Dorsolateral prefrontal cortex (tissue), 122 donors: ENCODE measurements at places on chromosomes 1 and 21. TPM values are rescaled to one million over a fixed set of nuclear protein-coding genes. Genes with fewer than 3 reads are reported as not detected.

DNA sequence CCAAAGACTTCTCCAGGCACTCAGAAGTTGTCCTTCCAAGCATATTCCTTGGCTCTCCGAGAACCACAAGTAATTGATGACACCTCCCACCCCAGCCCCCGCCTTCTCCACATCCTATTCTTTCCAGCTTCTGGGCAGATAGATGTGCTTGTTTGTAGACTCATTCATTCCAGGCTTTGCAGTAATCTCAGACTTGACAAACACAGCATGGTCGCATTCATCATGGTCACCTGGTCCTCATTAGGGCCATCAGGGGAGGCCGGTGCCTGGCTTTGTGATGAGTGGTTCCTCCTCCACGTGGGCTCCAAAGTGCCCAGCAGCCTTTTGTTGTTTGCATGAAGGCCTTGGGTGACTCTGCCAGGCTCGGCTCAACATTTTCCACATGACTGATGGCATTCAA is 28.5 kb upstream of the KCNE2 start:
- no peak for DNase-seq

GRCh38 chr1:3049905-3050304 is 19.1 kb upstream of the PRDM16 start:
- peak; percentile 27 for DNase-seq

The FAM177B gene
- total RNA-seq, result 0.71 TPM

GRCh38 chr1:194268839-194269238 is 1082.4 kb upstream of the B3GALT2 start:
- DNase-seq, result no peak

The C1QB gene
- total RNA-seq, result 31.1 TPM

GRCh38 chr1:166032572-166033371 is 134.0 kb downstream of the FAM78B start:
- DNase-seq, result no peak

DNA sequence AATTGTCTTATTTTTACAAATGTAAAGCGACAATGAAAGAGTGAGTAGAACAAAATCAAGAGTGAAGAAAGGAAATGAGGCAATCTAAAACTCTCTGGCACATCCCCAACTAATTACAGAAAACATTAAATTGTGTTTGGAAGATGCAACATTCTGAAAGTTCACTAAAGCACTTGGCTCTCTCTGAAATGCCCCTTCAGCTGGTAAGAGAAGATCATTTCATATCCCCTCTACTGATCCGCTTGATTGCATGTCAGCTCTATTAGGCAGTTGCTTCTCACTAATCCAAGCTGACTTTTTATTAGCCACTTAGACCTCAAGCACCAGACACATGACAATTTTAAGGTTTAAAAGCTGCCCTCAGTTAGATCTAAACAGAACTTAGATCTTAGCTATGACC is 262.8 kb upstream of the PRMT6 start:
- no peak for DNase-seq

DNA sequence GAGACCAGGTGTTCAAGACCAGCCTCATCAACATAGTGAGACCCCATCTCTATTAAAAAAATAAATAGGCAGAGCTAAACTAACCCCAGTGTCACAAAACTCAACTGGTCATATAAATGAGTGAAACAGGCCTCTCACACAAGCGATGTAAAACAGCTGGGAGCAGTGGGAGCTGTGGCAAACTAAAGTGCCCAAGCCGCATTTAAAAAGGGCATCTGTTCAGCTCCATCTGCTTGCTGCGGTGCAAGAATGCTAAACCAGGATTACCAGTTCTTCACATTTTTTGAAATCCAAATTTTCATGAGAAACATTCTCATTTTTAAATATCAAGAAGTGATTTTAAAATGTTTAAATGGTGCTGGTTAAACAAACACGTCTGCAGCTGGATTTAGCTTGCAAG is 50.0 kb upstream of the WNT2B start:
- DNase-seq, result no peak

GRCh38 chr1:152517237-152517811 is 3.0 kb downstream of the CRCT1 start:
- DNase-seq, result no peak

- no peak for DNase-seq
These were observed 15.3 kb upstream of the TNFSF4 start for GRCh38 chr1:173222149-173223030.

- no peak for DNase-seq
These were observed 517.4 kb downstream of the KIF26B start for GRCh38 chr1:245671966-245672767.

DNA sequence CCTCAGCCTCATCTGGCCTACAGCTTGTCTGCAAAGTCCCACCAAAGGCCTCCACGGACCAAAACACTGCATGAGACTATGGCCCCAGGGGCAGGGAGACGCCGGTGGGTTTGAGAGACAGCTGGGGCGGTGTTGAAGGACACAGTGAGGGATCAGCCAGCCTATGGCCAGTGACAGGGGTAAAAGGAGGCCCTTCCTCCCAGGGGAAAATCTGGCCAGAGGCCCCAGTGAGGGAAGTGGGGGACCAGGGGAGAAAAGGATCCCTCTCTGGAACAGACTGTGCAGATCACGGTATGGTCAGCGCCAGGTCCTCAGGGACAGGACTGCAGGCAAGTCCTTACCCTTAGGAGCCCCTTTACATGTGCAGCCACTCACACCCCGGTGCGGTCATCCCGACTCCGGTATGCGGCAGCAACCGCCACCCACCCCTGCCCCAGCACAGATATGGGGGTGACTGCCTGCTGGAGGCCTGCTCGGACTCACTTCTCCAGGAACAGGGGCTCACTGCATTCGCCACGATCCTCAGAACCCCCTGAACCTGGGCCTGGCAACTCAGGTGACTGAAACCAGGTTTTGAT is 1.3 kb downstream of the CERS2 start:
- peak; percentile 54 for DNase-seq

The FMN2 gene
- total RNA-seq, result 187 TPM

GRCh38 chr1:2559509-2560298 is 3.5 kb downstream of the TNFRSF14 start:
- no peak for DNase-seq

The MSH4 gene
- total RNA-seq, result 1.7 TPM

- DNase-seq, result no peak
These were observed 163.4 kb downstream of the CACNA1E start for GRCh38 chr1:181646710-181647109.

- peak; percentile 96 for DNase-seq
These were observed at the start of gene TADA1 for GRCh38 chr1:166875734-166876539. TADA1 (minus strand) TSS chr1:166876264; CDS start chr1:166876233, 31 bp downstream.

The ADAM30 gene
- total RNA-seq, result not detected

The HOOK1 gene
- total RNA-seq, result 30.0 TPM

DNA sequence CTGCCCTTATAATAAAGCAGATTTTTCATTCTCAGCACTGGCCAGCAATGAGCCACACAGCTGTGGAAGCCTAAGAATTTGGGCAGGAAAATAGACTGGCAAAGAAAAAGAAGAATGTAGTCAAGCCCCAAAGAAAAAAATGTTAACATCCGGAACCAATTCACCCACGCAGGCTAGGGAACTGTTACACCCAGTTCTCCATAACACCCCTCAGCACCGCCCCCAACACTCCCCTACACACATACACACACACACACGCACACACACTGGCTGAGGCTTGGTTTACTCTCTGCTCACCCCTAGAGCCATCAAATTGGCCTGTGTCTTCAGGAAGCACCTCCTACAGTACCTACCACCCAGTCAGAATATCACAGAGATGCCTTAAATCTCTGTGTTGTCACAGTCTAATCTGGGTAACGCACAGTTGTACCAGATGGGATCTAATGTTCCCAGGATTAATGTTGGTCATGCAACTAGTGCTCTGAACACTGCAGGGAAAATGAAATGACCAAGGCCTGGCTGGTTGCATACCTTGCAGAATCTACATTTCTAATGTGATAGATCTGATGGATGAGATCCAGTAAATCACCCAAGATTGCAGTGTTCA is 14.5 kb downstream of the TBX15 start:
- DNase-seq, result no peak

DNA sequence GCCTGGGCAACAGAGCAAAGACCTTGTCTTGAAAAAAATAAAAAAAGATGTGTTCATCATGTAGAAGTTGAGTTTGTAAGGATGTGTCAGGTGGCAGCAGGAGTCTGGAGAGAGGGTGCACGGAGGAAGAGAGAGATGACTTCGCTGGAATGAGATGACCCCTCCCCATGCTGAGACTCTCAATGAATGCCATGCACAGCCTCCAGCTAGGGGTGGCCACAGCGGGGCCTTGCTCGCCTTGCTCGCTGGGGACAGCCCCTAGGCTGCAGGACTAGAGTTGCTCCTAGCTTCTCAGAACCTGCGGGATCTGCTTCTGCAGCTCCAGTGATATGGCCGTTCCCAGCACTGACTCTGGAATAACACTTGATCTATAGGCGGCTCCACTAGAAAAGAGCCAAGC is 6.6 kb upstream of the C2CD2 start:
- DNase-seq, result no peak

DNA sequence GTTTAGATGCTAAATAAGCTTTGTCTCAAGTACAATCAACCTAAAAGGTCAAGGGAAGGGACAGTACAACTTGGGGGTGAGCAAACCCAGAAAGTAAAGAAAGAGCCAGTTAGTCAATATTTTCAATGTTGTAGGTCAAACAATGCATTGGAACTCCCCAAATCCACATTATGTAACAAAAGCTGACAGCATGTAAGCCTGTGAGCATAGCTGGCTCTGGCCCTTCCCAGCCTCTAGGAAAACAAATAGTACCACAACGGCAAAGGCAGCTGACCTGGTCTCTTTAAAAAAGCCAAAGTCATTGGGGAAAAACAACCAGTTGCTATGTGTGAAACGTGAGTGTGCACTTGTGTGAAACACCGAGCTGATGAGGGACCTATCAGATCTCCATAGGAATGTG is 3.4 kb downstream of the CBR1 start:
- no peak for DNase-seq

DNA sequence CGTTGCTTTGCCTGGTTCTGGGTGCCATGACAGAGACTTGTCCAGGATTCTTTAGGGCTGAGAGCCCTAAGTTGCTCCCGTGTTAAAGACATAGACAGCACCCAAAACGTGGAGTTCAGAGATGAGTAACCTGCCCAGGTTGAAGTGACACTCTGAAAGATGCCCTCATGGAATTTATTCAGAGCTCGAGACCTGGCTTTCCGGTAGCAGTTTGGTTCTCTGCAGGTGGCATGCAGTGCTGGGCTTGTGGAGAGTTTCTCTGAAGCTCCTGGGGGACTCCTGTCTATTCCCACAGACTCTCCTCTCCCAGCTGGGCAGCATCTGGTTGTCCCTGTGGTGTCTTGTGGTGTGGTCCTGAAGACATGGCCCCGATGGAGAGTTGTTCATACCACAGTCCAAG is 241.0 kb downstream of the RHOU start:
- no peak for DNase-seq

DNA sequence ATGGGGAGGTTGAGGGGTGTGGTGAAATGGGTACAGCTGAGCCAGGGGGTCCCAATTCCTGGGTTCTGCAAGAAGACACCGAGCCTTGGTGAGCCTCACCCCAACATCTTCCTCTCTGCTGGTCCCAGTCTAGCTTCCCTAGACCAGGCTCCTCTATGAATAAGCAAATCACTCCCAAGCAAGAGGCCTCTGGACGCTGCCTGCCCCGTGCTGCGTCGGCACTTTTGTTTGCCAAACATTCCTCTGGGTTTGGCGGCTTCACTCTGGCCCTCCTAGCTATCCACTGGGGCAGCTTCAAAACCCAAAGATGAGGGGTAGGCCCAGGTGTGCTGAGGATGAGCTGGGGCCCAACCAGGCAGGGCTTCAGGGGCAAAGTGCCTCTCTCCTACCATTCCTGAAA is 137.1 kb upstream of the CD34 start:
- no peak for DNase-seq

The OR2T11 gene
- 0.44 TPM for total RNA-seq

DNA sequence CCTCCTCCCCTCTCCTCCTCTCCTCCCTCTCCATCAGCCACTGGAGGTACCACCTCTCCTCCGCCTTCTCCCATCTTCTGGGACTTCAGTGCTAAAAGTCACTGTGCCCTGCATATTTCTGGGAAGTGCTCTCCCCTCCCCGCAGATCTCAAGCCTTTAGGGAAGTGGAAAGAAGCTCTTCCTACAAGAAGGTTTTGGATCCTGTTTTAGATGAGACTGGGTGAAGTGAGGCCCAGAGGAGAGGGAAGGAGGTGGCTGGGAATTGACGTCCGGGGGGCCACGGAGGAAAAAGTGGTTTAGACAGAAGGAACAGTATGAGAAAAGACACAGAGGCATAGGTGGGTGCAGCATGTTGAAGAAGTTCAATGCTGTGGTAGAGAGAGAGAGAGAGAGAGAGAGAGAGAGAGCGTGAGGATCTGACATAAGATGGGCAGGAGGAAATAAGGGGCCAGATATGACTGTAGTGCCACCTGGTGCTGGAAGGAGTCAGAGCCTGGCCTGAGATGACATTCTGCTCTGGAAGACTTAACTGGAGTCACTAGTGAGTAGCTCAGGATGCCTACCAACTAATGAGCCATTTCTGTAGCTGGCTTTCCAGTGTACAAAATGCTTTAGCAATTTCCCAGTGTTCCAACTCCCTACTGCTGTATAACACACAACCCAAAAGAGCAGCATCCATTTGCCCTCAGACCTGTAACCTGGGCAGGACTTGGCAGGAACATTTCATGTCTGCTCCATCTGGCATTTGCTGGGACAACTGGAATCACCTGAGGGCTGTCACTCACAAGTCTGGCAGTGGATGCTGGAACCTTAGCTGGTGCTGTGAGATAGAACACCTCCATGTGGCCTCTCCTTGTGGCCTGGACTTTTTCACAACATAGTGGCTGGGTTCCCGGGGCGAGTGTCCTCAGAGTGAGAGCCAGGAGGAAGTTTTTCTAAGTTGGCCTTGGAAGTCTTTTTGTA is 16.6 kb upstream of the ZSCAN20 start:
- no peak for DNase-seq

DNA sequence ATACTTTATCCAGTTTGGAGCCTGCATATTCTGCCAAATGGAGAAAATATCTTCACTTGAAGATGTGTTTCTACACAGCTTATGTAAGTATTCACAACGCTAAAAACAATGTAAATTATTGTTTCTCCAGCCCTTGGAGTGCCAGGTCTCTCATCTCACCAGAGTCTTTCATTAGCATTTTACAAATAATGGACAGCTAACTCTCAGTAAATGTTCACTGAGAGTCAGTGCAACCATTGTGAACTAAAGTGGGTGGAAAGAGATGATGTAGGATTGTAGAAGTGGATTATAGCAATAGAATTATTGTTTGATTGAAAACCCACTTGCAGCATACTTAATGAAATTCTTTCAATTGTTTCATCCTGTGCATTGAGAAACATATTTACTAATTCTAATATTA is 8.3 kb upstream of the FAM177B start:
- DNase-seq, result no peak

The DHX9 gene
- 113 TPM for total RNA-seq

GRCh38 chr21:16372586-16372985 is 642.8 kb downstream of the USP25 start:
- DNase-seq, result no peak

GRCh38 chr1:180981596-180982387 is 40.9 kb downstream of the STX6 start:
- no peak for DNase-seq

DNA sequence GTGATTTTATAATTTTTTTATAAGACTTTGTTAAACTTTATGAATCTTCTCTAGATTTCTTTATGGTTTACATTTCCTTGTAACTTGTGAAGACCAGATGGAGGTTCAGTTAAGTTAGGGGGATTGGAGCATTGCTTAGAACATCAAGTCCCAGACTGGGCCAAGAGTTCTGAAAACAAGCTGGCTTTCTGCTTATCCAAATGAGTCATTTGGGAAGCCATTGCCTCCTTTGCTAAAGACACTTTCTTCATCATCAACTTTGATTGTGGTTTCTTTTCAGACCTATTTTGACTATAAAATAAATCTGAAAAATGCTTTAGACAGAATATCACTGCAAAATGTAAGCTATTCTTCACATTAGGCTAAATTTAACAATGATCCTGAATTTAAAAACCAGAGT is 446.8 kb downstream of the USP25 start:
- DNase-seq, result no peak
